ENCODE measurements at places on chromosomes 1 and 21. TPM values are rescaled to one million over a fixed set of nuclear protein-coding genes. Genes with fewer than 3 reads are reported as not detected.

Gene NID1
- 69.0 TPM for total RNA-seq

Gene FAM151A
- total RNA-seq = not detected

Gene DAB1
- not detected for total RNA-seq

Gene GJA9
- not detected for total RNA-seq

Gene PTGFR
- total RNA-seq = 7.0 TPM

Gene ACTL8
- total RNA-seq = 0.30 TPM

Gene PLA2G2A
- not detected for total RNA-seq

Measured in bronchus fibroblast of lung (primary cell).